Effector memory CD8-positive, alpha-beta T cell (primary cell): ENCODE measurements at places on chromosomes 12 and 14.

GRCh38 chr14:55587847-55588246, 7.8 kb downstream of the KTN1 start:
- no peak for DNase-seq

- DNase-seq = no peak
Observed at GRCh38 chr12:6332459-6332858, 9.4 kb downstream of the TNFRSF1A start.

GRCh38 chr12:52123487-52124186, 44.1 kb downstream of the SMIM41 start:
- DNase-seq = no peak

- DNase-seq = no peak
Observed at GRCh38 chr12:50400104-50400637, 514 bp upstream of the LARP4 start.

GRCh38 chr12:47767216-47767724, 5.8 kb upstream of the SLC48A1 start:
- peak; percentile 70 for DNase-seq

DNA sequence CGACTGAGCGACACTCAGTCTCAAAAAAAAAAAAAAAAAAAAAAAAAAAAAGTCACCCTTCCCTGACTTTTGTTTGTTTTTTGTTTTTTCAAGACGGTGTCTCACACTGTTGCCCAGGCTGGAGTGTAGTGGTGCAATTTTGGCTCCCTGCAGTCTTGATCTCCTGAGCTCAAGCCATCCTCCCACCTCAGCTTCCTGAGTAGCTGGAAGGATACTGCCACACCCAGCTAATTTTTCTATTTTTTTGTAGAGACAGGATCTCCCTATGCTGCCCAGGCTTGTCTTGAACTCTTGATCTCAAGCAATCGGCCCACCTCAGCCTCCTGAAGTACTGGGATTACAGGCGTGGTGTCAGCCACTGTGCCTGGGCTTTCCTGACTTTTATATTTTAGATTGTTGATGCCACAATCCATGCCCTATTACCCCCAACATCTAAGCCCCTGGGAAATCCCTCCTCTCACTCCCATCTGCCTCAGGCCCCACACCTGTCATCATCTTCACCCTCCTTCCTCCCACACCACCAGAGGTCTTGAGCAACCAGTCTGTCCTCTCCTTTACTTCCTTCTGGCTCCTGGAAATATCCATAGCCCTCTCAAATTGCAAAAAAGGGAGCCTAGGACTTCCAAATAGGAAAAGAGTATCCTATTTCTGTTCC, 7.8 kb downstream of the IKZF4 start:
- DNase-seq = no peak

DNA sequence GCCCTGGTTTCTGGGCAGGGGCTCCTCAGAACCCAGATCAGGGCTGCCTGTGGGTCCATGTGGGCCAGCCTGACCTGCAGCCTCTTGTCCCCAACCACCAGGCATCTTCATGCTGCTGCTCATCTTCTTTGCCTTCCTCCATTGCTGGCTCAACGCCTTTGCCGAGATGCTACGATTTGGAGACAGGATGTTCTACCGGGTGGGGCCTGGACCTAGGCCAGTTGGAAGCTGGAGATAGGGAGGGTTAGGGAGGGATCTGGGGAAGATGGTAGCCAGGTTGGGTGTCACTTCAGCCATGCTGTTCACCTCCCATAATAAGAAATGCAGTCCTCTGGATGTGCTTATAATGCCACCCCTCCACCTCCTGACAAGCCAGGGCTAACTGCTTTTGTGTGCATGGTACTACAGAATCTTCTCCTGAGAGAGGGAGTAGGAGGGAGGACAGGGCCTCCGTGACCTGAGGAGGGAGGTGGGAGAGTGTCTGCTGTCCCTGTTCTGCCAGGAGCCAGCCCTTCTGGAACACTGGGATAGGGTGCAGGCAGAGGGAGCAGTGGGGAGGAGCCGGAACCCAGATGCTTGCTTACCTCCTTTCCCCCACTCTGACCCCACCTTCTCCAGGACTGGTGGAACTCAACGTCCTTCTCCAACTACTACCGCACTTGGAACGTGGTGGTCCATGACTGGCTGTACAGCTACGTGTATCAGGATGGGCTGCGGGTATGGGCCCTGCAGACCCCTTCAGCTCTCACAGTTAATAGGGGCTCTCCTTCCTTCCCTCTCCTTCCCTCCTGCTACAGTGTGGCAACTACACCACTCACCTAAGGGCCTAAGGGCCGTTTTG, 17.6 kb downstream of the SOAT2 start:
- DNase-seq = no peak

GRCh38 chr12:3160081-3160480, 82.9 kb downstream of the TSPAN9 start:
- DNase-seq = no peak

DNA sequence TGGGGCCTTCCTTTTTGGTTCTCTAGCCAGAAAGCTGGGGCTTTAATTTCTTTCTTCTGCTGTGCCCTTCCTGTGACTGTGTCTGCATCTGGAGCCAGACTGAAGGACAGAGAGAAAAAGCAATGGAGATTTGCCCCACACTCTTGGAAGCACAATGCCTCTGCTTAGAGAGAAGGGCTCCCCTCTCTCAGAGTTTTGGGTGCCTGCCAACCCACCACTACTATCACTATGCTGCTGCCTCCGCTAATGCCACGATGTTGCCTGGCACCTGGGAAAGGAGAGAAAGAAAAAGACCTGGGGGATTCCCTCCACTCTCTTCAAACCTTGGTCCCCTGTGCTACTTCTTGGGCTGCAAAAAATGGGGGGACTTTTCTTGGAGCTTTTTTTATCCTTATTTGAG, 52.6 kb downstream of the TMEM260 start:
- no peak for DNase-seq

GRCh38 chr12:33205981-33206380, 233.6 kb downstream of the SYT10 start:
- no peak for DNase-seq

DNA sequence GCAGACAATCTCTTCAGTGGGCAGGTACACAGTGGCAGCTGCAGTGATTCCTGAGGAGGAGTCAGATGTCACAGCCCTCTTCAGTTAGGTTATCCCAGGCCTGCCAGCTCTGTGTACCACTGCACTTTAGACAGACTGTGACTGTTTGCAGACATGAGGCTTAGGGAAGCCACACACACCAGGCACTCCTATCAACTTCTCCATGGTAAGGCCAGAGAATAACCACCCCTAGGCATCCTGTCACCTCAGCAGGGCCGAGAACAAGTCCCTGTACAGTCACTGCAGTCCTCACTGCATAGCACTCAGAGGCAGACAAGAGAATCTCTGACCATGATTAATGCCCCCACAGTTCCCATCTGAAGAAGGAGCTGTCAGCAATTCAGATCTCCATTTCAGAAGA, 296.5 kb downstream of the GALC start:
- DNase-seq = no peak

- DNase-seq = no peak
Observed at GRCh38 chr12:113065126-113066007, 8.8 kb downstream of the DTX1 start.

- no peak for DNase-seq
Observed at GRCh38 chr14:105493921-105494605, 3.0 kb downstream of the TEDC1 start.

- no peak for DNase-seq
Observed at GRCh38 chr14:66496188-66496807, 10.1 kb downstream of the CCDC196 start.

DNA sequence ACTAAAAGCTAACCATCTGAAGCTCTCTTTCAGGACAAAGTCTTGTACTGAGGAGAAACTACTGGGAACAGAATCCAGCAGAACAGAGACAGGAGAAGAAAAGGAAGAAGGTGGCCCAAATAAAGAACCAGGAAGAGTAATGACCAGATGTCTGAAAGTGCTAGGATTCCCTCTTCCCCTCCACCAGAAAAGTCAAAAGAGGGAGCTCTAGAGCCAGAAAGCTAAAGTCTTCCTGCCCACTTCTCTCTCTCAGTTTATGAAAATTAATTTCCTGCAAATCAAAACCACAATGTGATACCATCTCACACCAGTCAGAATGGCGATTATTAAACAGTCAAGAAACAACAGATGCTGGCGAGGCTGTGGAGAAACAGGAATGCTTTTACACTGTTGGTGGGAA, 47.2 kb downstream of the SPPL3 start:
- DNase-seq = no peak

GRCh38 chr12:14975457-14975856, 2.6 kb downstream of the PDE6H start:
- no peak for DNase-seq

DNA sequence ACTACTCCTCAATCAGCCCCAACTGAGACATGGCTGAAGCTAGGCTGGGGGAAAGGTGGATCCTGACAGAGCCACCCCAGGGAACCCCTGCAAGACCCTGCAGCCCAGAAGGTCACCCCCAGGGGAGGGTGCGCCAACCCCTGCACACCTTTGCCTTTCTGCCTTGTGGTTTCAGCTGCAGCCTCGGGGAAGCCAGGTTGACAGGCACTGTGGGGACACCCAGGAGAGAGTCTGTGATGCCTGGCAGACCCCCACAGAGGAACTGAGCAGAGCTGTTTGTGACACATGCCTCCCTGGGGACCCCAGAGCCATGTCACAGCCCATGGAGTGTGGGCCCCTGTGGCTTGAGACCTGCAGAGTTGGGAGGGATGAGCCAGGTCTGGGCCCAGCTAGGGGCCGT, 11.8 kb upstream of the HHIPL1 start:
- no peak for DNase-seq

DNA sequence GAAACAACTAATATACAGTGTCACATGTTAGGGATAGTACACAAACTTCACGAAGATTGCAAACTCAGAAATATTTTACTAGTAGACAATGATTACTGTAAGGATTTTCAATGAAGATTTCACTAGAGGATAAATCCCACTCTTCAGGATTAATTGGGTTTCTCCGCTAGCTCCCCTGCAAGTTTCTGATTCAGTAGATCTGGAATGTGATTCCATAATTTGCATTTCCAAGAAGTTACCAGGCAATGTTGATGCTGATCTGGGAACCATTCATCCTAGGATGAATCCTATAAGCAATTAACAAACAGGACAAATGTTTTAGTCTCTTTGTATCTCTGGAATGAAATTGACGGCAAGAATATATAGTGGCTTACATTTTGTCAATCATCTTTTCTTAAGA, 272.4 kb downstream of the ALX1 start:
- DNase-seq = no peak

- DNase-seq = no peak
Observed at GRCh38 chr14:20809917-20810316, 7.3 kb upstream of the RNASE1 start.

GRCh38 chr12:68001486-68002466, 12.5 kb downstream of the IFNG-AS1 start:
- DNase-seq = no peak

DNA sequence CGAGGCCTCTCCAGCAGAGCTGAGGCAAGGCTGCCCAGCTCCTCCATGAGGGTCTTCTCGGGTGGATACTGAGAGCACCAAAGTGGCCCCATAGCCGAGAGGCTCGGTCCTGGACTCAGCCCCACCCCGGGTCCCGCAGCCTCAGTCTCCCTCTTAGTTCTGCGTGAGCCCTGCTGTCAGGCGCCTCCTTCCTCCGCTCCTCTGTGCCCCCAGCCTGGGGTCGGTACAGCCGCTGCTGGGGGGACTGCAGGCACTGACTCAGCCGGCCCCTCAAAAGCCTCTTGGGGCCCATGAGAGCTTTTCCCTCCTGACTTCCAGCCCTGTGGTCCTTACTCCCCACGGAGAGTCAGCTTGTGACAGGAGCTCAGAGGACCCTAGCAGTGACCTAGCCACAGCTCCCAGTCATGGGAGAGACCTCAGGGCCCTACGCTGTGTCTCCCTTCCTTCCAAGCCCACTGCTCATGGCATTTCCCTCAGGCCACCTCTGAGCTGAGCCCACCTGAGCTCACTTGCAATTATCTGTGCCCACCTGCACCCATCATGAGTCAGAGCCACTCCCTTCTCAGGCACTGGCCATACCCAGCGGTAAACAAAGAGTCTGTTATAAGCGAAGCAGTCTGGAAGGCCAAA, 295.0 kb upstream of the RTL1 start:
- DNase-seq = no peak

- no peak for DNase-seq
Observed at GRCh38 chr14:101069228-101069549, 165.7 kb upstream of the RTL1 start.

- DNase-seq = no peak
Observed at GRCh38 chr14:26963711-26964110, 365.9 kb upstream of the NOVA1 start.

- DNase-seq = no peak
Observed at GRCh38 chr12:102479099-102479885, 1.1 kb downstream of the IGF1 start.

DNA sequence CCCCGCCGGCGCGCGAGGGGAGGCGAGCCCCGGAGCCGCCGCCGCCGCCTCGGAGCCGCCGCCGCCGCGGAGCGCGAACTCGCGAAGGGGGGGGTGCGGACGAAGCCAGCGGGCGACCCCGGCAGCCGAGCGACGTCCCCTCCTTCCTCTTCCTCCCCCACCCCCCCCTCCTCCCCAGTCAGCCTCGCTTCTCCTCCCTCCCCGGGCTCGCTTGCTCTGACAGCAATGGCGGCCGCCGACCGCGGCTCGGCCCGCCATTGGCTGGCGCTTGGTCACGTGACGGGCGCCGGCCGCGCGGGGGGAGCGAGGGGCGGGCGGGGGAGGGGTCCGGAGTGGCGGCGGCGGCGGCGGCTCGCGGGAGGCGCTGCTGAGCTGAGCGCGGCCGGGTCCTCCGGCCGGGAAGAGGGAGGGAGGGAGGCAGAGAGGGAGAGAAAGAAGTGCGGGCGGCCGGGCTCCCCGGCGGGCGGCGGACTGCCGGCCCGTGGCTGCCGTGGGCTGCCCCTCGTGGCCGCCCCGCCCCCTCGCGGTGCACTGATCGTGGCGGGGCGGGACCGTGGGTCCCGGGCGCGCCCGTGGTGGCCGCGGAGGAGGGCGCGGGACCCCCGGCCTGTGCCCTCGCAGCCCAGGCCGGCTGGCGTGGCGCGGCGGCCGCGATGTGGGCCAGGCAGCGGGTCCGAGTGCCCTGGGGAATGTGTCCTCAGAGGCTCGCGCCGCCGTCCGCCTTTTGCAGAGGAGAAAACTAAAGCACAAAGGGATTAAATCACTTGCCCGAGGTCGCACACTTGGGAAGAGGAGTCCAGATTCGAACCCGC, at the start of gene MED13L:
MED13L (minus strand) TSS at position 227 of the 812 bp plus-strand sequence. CDS start 562 bp downstream, outside the sequence.
- peak; percentile 74 for DNase-seq

GRCh38 chr12:108686780-108687179, 44.5 kb downstream of the CORO1C start:
- DNase-seq = no peak

GRCh38 chr12:53596920-53597363, 29.2 kb downstream of the ATF7 start:
- no peak for DNase-seq

GRCh38 chr12:103647267-103647666, 60.2 kb downstream of the STAB2 start:
- DNase-seq = no peak

GRCh38 chr12:122921917-122922316, 26.0 kb upstream of the VPS37B start:
- DNase-seq = no peak

DNA sequence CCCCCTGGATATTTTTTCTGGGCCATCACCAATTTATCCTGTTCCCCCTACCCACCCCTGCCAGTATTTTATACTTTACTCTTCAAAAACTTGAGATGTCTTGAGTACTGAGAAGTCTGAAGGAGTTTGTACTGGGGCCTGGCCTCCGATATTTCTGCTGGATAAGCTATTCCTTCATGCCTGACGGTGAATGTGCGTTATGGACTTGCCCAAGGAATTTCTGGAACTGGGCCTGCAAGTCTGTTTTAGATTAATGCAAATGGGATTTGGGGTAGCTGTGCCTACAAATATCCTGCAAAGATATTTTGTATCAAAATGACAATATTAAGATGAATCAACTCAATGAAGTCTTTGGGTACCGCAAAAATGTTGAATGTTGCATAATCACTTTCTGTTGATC, at the start of gene PTCSC3:
PTCSC3 (minus strand) TSS at position 199 of the 400 bp plus-strand sequence.
- no peak for DNase-seq

- no peak for DNase-seq
Observed at GRCh38 chr12:94100211-94100627, 48.2 kb upstream of the PLXNC1 start.
